C1 segment of cervical spinal cord (tissue), 14 donors: ENCODE measurements at places on chromosomes 7 and 10.

DNA sequence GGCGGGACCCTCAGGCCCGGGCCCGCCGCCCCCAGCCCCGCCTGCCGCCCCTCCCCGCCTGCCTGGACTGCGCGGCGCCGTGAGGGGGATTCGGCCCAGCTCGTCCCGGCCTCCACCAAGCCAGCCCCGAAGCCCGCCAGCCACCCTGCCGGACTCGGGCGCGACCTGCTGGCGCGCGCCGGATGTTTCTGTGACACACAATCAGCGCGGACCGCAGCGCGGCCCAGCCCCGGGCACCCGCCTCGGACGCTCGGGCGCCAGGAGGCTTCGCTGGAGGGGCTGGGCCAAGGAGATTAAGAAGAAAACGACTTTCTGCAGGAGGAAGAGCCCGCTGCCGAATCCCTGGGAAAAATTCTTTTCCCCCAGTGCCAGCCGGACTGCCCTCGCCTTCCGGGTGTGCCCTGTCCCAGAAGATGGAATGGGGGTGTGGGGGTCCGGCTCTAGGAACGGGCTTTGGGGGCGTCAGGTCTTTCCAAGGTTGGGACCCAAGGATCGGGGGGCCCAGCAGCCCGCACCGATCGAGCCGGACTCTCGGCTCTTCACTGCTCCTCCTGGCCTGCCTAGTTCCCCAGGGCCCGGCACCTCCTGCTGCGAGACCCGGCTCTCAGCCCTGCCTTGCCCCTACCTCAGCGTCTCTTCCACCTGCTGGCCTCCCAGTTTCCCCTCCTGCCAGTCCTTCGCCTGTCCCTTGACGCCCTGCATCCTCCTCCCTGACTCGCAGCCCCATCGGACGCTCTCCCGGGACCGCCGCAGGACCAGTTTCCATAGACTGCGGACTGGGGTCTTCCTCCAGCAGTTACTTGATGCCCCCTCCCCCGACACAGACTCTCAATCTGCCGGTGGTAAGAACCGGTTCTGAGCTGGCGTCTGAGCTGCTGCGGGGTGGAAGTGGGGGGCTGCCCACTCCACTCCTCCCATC is 82.7 kb downstream of the PAX2 start:
- DNase-seq, result no peak

DNA sequence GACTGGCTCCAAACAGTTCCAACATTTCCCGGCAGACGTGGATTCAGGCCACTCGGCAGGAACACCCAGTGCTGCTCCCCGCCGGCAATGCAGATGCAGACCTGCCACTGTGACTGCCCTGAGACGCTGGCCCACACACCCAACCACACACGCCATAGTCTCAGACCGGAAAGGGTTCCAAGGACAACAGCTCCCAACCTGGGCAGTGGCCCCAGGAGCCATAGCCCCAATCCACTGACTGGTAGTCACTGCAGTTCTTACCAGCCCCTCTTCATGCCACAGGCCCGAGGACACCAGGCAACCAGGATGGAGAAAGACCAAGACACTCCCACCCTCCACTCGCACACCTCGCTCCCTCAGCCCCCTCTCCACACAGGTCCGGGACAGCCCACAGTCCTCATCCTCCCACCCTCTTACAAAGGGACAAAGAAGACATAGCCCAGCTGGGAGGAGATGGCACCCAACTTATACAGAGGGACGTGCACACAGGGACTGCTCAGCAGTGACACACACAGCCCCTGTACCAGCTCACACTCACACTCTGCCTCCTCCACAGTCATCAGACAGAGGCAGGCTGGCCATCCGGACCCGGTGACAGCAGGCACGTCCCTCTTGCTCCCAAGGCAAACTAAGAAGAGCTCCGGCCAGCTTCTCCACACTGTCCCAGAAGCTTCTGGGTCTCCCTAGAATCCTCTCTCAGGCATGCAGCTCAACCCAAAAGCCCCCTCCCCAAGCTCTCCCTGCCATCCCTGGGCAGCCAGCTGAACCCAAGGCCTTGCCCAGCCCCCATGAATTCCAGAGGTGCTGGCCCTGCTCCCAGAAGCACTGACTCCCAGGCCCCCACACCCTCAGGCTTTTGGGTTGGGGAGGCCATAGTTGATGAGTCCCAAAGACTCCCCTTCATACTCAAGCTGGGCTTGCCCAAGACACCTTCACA is 24.8 kb downstream of the KCNH2 start:
- no peak for DNase-seq

DNA sequence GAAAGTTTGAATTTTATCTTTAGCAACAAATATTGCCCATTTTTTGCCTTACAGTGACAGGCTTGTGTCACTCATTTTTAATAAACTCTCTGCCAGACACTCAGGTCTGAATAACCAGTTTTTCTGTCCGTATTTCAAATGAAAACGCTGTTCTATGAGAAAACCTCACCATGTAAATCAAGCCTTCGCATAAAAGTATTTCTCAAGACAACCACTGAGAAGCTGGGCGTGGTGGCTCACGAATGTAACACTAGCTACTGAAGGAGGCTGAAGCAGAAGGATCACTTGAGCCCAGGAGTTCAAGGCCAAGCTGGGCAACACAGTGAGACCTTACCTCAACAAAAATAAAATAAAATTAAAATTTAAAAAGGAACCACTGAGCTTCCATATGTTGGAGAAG is 339.3 kb downstream of the PARD3 start:
- no peak for DNase-seq

GRCh38 chr7:107025449-107026103 is 18.9 kb upstream of the PRKAR2B start:
- DNase-seq, result no peak

- no peak for DNase-seq
These were observed 106.3 kb downstream of the GLRX3 start for GRCh38 chr10:130242513-130242912.
